ENCODE measurements at places on chromosomes 6 and 20.

DNA sequence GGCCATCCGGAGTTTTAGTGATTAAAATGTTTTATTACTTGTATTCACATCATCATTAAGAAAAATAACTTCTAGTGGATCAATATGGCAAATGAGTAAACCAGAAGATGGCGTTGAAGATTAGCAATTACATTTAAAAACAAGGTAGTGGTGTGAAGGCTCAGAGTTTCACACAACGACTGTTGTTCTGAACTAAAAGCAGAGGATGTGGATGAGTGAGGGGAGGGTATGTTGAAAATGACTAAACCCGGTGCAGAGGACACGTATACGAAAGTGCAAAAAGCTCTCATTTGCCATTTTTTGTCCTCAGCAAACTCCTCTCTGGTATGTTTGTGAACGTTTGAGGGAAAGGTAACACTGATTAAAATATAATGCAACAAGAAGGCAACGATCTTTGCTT is 1.9 kb upstream of the IRF4 start:
- no peak for DNase-seq

DNA sequence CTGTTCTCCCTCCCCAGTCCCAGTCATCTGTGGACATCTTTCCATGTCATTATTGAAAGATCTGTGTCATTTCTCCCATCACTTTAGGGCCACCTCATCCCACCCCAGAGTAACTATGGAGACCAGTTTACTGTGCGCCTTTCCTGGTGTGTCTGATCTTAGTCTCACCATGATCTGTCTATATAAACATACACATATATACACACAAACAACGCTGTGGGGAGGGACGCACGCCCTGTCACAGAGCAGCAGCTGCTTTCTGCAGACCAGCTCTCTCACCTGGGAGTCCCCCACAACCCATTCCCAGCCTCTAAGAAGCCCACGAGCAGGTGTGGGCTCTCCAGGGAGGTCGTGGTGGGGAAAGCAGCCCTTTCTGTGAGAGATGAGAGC is 68.1 kb upstream of the TOX2 start:
- DNase-seq: no peak

DNA sequence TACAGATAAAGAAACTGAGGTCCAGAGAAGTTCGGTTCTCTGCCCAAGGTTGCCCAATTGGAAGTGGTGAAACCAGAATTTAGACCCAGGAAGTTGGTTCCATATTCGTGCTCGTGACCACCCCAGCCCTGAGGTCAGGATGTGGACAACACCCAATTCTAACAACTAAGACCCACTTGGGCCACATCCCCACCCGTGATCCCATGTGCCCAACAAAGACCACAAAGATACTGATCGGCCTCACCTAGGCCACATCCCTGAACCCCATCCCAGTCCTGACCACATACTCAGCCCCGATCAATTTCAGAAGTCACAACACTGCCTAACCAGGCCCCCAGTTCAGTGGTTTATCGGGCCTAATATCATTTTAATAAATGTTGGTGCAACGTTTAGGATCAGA is 138.4 kb downstream of the PREX1 start:
- DNase-seq: no peak

- DNase-seq: no peak
Observed at GRCh38 chr6:31143148-31143547, 4.3 kb upstream of the PSORS1C2 start.

DNA sequence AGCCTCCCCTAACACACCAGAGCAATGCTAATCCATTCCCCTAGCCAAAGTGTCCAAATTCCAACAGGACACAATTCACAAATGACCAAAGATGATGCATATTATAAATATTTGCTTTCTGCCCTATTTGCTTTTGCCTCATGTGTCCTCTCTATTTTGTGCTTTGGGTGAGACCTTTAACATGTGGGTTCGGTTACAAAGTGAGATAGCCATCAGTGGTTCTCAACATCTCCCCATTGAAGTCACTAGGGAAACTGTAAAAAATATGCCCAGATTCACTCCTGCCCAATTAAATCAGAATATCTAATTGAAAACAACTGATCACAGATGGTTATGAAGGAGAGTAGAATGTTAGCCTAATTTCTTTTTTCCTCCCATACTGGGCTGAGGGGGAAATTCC is 159.2 kb downstream of the MTFR2 start:
- no peak for DNase-seq

GRCh38 chr20:4967752-4968477 is 33.4 kb downstream of the SLC23A2 start:
- no peak for DNase-seq

DNA sequence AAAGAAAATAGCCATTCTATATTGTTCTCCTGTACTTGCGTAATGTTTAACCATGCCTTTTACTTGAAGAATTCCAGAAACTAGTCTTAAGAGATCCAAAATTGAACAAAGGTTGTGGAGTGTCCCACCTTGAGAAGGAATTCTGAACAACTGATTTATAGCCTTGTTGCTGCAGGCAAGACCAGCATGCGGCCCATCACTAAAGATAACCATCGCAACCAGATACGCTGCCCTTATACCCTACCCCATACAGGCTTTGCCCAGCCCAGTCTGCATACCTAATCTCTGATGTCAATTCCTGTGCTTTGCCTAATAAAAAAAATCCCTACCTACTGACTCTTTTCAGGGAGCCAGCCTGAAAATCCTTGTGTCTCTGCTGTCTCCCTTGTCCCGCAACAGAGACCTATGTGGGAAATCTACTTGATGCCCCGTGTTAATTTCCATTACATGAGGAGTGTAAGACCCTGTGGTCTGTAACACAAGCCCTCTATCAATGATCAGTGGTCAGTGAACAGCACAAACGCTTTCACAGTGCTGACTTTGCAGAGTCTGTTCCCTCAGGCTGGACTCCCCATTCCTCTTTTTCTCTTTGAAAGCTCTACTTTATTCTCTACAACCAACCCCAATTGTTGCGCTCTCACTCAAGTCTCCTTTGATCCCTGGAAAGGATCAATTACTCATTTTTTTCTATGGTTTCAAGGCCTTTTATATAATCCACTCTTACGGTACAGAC is 125.7 kb upstream of the BTBD3 start:
- DNase-seq: no peak

- no peak for DNase-seq
Observed at GRCh38 chr20:62143957-62144825, 622 bp downstream of the SS18L1 start.

DNA sequence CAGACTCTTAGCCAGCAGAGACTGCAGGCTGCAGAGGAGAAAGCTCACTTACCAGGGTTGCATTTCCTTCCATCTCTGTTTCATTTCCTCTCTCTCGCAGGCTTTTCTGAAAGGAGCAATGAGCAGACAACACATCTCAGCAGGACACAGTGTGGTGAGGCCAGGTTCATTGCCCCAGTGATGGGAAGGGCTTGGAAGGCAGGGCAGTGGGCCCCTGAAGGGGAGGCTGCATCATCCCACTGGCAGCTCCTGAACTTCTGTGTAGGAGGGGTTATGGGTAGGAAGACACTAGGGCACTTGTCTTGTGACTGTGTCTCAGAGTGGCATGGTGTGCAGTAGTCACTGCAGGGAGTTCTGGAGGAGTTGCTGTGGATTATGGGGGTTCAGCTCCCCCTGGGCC is 246.8 kb downstream of the QKI start:
- DNase-seq: no peak

DNA sequence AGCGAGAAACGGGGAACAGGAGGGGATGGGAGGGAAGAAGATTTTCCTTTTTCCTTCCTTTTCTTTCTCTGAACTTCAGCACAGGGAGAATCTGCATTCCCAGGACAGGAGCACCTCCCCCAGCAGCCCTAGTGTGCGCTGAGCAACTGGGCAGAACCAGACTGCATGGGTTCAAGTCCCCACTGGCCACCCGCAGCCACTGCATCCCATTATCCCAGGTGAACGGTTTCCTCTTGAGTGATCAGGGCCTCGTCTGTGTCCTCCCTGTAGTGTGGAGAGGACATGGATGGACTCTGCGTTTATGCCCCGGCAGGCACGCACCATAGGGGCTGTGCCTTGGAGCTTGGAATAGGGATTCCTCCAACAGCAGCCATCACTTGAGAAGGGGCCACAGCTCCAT is 53.0 kb downstream of the ANKRD60 start:
- DNase-seq: no peak

GRCh38 chr20:46063151-46063550 is 26.6 kb downstream of the NCOA5 start:
- DNase-seq: no peak

- no peak for DNase-seq
Observed at GRCh38 chr20:24674921-24675605, 205.6 kb downstream of the SYNDIG1 start.

DNA sequence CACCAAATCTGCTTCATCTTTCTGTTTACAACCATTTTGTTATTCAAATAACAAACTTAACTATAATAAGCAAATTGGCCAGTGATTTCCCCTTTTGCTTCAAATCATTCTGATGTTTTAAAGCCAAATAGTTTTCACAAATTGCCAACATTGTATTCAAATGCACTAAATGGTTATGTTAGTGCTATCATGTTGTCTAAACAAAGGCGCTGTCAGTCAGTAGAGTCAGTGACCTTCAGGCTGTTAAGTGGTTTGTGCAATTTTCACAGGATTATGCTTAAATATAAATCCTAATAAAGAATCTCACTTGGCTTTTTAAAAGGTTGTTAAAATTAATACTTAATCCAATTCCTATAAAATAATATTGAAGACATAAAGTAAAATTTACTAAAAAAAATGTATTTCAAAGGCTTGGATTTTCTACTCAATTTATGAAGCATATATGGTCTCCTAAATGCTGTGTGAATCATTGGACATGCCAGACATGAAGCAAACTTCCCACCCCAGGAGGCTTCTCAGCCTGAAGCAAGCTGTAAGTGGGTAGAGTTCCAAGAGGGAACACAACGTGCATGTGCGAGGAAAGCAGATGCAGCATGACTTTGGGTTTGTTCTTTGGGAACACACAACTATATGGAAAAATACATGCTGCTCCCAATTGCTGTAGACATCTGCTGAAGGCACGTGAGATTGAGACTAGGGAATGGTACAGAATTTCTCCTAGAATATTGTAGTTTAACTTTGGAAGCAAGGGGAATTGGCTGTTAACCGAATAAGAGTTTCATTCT is 54.9 kb downstream of the RSPO3 start:
- DNase-seq: no peak

DNA sequence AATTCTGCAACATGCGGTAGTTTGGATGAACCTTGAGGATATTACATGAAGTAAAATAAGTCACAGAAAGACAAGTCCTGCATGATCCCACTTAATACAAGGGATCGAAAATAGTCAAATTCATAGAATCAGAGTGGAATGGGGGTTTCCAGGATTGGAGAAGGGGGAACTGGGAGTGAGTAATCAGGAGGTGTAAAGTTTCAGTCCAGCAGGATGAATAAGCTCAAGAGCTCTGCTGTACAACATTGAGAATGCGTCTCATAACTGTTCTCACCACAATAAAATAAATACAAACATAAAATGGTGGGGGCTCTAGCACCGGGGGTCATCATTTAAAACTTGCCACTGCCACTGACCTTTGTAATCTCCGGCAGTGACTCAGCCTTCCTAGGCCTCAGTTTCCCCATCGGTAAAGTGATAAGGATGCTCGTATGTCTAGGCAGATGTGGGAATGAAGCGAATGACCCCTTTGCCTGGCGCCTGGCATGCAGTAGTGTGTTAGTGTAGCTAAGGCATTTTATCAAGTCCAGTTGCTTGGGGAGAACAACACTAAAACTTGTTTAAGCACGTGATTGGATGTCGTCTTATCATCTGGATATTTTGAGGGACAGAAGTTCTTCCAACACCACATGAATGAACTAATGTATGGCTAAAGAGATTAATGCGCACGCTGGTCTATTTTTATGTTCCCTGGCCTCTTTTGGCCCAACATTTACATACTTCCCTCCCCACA is 421.1 kb downstream of the QKI start:
- DNase-seq: no peak

- no peak for DNase-seq
Observed at GRCh38 chr6:156009656-156010055, 554.0 kb upstream of the NOX3 start.

DNA sequence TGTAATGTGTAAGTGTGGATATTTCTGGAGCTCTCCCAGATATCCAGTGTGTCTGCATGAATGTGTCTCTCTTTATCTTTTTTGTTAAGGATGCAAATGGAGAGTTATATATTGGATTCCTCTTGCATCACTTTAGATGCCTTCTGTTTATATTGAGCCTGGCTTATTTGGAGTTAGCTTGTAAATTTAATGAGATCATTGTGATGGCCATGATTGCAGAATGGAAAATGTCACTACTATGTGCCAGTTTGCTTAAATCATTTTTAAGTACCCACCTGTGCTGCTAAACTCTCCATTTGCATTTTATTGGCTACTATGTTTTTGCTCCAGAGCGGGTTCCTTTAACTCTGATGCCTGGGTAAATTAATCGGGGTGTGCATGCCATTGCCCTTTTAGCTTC is 334.8 kb downstream of the UTRN start:
- no peak for DNase-seq

DNA sequence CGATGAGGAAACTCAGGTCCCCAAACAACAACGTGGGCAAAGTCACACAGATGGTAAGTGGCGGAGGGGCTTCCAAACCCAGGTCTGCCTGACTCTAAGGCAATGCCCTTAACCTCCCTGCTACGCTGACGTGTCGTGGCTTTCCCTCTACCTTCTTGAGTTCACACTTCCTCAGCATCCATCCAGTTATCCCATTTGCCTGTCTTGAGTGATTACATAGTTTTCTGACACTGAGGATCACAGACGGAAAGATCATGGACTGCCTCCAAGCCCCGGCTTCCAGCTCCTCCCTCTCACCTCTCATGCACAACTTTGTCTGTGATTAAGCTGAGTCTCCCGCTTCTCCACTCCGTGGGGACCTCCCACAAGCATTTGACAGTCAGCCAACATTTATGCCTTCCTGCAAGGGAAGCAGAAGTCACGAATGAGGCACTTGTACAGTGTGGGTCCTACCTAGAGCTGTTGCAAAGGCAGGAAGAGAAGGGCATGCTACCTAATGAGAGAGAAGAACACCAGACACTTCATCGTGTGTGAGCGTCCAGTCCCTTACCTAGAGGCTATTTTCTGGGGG is 33.8 kb downstream of the TBC1D7 start:
- no peak for DNase-seq

GRCh38 chr6:2589171-2589661 is 161.5 kb downstream of the MYLK4 start:
- no peak for DNase-seq

GRCh38 chr6:47135772-47136171 is 93.6 kb upstream of the ADGRF1 start:
- no peak for DNase-seq

GRCh38 chr6:152952045-152952444 is 30.8 kb downstream of the FBXO5 start:
- DNase-seq: no peak

DNA sequence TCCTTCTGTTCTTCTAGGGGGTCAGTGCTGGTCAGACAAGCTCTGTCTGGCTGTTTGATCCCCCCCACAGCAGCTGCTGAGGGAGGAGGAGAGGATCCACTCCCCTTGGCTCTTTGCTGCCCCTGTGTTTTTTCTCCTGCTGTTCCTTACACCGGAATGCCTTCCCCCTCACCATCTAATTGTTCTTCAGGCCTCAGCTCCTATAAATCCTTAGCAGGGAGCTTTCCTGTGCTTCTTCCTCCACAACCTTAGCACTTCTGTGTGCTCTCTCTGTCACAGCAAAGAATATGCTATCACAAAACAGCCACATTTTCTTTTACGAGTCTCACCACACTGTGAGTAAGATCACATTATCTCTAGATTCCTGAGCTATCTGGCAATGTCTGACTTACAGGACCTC is 196.6 kb downstream of the OTOR start:
- DNase-seq: no peak

Measured in stimulated activated CD8-positive, alpha-beta memory T cell treated with anti-CD3 and anti-CD28 coated beads, Interleukin-4, amount 100 ng/mL, for 1 hour (primary cell).